Vagina (tissue), 2 donors: ENCODE measurements at places on chromosomes 6 and 20.

- no peak for DNase-seq
These were observed 215.4 kb downstream of the RFPL4B start for GRCh38 chr6:112562301-112563231.

DNA sequence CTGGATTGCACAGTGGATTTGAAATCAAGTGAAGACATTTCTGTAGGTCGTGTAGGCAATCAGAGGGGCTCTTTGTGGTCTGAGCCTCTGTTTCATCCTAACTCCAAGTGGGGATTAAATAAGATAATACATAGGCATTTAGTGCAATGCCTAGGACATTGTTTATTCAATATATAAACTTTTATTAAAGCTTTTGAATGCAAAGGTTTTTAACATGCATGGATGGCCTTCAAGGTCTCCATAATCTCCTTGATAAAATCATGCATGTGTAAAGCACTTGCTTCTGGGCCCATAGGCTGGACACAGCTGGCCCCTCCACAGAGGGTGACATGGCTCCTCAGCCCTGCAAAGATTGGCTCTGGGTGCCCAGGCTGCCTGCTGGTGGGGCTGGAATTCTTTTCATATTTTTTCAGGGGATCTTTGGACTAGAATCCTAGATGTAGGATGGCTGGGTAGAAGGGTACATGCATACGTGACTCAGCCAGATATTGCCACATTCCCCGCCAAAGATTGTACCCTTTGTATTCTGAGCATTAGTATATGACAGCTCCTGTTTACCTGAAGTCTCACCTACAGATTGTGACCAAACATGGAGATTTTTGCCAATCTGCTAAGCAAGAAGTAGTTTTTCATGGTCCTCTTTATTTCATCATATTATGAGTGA, 19.0 kb upstream of the AVP start:
- no peak for DNase-seq

DNA sequence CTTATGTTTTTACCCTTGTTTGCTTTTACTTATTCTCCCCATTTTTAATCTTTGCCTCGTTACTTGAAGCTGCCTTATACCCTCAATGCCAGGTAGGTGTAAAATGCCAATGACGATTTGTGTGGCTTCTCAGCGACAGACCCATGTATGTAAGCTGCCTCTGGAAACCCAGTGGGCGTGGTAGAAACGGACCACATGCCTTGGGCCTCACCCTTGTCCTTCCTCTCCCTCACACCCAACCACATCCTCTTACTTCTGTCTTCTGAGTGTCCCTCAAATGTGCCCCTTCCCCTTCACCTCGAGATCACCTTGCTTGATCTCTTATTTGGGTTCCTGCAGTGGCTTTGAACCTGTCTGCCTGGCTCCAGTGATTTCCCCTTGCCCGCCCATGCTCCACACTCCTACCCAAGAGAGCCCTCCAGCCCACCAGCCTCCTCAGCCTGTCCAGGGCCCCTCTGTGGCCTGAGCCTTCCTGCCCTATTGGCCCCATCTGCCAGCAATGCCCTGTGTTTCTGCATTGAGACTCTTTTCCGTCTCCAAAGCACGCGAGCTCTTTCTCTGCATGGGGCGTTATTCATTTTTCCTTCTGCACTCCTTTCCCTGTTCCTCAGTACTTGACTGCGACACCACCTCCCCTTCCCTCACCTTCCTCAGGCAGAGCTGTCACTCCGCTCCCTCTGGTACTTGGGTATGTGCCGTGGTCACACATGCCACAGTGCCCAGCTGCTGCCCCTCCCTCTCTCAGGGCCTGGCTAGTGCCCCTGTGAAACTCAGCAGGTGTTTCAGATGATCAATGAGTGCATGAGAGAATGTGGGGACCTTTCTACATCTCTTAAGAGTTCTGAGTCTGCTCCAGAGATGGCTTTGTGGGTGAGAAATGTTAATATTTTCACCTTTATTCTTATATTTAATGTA, 115.4 kb downstream of the SLX4IP start:
- no peak for DNase-seq

DNA sequence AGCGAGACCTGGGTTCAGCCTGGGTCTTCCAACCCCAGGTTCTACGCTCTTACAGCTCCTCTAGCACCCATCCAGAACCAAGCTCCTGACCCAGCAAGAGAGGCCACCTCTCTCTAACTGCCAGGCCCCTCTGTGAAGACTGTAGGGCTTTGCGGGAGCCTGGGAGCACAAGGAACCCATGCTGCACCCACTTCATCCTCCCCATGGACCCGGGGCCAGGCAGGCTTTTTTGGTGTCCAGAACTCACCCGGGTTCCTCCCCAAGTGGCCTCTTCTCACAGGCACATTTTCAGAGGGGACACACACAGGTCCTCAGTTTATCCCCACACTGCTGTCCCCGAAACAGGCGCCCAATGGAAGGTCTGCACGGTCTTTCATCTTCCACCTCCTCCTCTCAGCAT, 145.9 kb downstream of the SYNDIG1 start:
- DNase-seq: peak; percentile 74

DNA sequence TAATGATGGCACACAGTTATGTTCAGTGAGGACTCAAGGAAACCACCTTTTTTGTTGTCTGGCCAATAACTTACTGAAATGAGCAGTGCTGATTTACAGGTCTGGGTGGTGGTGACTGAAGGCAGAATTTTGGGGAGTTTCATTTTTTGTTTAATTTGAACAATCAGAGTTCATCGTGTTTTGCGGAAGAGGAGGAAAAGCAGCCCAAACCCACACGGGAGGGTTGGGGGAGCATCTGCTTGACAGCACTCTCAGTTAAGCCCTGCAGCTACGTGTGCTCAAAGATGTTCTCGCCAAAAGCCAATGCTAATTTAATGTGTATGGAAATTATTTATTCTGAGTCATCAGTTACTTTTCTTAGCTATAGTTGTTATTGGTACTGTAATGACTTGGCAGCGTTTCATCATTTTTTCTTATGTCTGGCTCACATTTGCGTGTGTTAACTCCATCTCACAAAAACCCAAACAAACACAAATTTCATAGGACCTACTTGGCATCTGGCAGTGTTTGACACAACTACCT, 89.2 kb downstream of the UST start:
- DNase-seq: no peak

DNA sequence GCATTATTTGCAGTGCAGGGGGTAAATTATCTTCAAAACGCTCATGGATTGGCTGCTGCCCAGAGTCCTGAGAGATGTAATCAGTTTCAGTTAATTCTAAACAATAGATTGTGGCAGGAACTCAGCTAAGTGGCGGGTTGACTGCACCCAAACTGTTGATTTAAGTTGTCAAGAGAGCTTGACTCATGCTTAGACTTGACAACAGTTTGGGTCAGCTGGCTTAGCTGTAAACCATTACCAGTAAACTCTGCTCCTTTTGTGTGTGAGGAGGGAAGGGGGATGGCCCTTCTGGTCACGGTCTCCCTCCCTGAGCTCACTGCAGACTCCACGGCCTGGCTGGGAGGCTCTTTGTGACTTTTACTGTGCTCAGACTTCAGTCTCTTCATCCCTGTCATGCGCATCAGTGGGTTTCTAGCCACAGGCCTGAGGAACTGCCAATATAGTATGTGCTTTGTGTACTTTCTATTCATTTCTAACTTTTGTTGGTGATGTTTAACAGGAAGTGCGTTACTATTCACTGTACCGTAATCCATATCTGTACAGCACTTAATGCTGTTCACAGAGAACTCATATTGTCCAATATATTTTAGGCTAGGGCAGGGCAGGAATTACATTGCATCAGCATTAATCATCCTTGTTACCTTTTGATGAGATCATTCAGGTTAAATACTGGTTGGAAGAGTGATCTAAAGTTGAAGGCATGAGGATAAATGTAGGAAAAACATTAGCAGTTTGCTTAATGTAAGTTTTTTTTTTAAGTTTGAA, 488.3 kb downstream of the CDKAL1 start:
- DNase-seq: no peak

DNA sequence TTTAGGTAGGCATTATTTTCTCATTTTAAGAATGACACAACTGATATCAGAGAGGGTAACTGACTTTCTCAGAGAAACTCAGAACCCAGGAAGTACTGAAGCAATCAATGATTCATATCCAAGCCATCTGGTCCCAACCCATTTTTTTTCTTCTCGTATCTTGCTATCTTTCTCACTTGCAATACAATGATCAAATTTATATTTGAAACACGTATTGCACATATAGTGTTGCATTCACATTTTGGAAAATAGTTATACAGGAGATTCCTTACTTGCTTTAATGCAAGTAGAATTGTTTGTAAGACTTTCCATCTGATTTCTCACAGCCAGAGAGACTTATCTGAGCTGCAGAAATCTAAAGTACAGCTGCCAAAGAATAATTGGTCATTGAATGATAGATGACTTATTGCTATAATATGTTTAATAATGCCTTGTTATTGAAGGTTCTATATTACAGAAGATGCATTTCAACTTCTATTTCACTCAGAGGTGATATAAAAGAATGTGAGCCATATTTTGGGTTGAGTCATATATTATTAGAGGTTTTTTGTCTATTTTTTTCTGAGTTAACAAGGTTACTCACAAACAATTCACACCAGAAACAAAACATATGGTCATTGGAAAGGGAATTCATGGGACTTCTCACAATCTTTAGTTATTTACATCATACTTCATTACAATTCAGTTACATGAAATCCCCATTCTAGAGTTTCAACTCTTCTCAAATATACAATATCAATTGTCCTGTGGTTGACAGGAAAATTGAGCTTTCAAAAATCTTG, 337.5 kb upstream of the CITED2 start:
- no peak for DNase-seq

GRCh38 chr6:143160015-143160414, 99.3 kb downstream of the AIG1 start:
- no peak for DNase-seq

GRCh38 chr6:3442431-3443220, 14.2 kb downstream of the SLC22A23 start:
- no peak for DNase-seq

DNA sequence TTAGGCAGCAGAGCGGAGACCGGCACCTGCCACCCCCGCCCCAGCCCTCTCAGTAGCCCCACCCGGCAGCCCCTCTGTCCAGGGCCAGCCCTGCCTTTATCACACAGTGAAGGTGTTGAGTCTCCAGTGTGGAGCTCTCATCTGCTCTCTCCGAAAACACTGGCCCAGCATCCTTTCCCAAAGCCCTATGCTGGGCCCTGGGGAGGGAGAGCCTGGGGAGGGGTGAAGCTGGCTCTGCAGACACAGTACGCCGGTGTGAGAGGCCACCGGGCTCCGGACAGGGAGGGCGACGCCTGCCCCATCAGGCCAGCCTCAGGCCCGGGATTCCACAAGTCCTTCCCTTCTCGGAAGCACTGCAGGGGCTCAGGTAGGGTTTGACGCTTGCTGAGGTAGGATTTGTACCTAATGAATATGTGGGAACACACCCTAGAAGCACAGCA, 186.9 kb downstream of the ERMARD start:
- DNase-seq: peak; percentile 52

DNA sequence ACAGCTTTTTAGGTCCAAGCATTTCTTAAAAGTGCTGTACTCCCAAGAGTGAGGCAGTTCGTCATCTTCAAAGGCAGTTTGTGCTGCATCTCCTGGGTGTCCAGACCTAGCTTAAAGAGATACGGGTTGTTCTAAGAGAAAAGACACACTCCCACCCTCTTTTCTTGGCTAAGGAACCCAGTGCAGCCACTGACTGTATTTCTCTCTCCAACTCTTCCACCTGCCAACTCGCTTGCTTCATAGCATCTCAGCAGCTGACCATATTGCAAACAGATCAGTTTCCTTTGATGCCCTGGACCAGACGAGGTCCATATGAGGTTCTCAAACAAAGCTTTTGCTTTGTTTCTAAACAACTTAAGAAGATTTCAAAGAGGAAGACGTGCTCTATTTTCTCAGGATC, 101.1 kb downstream of the ISM1 start:
- DNase-seq: peak; percentile 88

DNA sequence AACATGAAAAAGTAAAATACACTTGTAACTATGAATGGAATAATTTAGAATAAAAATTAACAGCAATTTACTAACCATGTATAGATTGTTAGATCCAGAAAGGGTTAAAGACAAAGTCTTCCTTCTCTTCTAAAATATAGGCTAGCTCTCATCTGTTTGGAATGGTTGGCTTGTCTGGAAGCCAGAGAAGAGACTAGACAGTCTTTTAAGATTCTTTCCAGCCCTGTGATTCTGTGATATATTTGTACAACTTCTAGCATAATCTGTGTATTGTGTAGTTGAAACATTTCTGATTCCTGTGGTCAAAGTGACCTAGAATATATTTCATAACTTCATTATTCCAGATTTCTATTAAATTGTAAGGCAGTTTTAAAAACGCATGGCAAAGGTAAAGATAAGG, 196.6 kb downstream of the UST start:
- no peak for DNase-seq

DNA sequence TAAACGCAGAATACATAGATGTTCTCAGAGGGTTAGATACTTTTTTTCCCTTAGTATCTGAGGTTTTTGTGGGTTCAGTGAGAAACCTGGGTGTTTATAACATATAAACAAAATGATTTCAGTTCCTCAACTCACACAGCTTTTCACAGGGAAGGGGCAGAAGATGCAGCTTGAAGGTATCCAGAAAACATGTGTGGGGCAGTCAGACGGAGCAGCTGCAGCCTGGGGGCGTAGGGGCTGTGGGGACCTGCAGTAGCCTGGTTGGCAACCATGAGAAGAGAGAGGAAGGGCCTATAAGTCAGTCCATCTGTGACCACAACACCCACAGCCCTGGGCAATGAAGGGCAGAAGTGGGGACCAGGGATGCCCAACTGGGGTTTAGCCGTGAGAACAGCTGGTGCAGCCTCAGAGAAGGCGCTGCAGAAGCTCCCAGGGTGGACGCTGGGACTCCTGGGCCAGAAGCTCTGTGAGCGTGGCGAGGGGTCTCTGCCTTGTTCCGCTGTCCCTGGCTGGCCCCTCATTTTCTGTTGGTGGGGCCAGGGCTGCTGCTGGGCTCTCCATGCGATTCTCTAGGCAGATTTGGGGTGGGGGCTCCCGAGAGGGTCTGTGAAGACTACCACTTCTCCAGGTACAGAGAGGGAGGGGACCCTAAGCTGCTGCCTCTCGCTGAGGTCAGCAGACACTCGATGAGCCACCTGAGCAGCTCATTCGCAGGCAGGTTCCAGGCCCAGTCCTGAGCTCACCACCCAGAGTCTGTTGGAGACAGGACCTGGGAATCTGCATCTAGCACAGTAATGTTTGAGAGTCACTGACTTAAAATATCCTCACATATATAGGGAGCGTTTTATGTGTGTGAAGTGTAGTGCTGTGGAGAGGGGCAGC, 181.2 kb downstream of the ZDHHC14 start:
- DNase-seq: peak; percentile 37

- no peak for DNase-seq
These were observed 15.7 kb upstream of the DNAAF9 start for GRCh38 chr20:3423126-3423525.

DNA sequence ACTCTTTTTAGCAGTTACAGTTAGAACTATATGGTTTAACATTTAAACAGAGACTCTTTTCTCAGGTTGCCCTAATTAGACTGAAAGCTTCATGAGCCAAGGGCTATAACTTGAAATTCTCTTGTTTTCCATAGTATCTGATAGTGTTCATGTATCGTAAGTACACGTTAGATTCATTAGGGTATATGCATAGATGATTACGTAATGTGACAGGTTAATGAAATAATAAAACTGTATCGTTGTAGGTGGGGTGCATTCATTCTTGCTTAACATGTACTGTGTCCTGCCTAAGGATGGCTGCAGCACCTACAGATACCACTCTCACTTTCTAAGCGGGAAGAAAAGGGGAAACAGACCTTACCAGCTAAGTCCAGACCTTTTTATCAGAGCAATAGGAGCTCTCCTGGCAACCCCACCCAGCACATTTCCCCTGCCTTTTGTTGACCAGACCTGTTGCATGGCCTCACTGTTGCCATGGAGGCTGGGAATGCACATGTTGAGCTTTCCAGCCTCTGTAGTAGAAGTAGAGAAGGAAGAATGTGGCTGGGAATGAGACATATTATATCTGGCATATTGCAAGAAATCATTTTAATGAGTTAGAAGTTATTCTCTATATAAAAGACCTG, 83.0 kb downstream of the MAP3K4 start:
- DNase-seq: no peak
